ENCODE measurements at places on chromosomes 2 and 18.

- no peak for DNase-seq
Measured at GRCh38 chr18:27075828-27076227, 109.3 kb downstream of the CHST9 start.

DNA sequence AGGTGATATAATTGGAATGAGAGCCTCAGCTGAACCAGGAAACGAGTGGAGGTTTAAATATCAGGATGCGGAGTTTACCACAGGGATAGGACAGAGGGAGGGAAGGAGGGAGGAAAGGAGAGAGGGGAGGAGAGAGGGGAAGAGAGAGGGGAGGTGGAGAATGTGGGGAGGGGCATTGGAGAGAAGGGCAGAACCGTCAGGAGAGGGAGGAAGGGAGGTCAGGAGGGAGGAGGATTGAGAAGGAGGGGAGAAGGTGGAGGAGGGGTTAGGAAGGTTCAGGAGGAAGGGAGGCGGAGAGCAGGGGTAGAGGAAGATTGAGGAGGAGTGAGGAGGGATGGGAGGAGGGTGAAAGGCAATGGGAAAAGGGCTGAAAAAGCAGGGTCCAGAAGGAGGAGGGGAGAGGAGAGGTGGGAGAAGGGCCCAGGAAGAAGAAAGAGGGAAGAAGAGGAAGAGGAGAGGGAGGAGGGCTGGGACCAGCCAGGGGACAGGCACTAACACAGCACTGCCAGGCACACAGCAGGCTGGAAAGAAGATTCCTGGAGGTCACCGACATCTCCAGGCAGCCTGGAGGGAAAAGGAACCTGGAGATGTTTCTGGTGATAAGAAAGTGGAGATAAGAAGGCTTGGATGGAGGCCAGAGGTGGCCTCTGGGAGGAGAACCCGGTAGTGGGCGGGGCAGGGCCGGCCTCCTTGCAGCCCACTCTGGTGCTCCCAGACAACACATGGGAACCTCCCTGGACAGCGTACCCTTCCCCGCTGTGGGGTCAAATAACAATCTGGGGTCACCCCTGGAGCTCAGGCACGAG, 176.7 kb upstream of the SMAD2 start:
- DNase-seq = no peak

- no peak for DNase-seq
Measured at GRCh38 chr2:175935289-175936181, 66.5 kb downstream of the LNPK start.

GRCh38 chr2:85911097-85911496, 22.3 kb upstream of the ST3GAL5 start:
- DNase-seq = no peak

DNA sequence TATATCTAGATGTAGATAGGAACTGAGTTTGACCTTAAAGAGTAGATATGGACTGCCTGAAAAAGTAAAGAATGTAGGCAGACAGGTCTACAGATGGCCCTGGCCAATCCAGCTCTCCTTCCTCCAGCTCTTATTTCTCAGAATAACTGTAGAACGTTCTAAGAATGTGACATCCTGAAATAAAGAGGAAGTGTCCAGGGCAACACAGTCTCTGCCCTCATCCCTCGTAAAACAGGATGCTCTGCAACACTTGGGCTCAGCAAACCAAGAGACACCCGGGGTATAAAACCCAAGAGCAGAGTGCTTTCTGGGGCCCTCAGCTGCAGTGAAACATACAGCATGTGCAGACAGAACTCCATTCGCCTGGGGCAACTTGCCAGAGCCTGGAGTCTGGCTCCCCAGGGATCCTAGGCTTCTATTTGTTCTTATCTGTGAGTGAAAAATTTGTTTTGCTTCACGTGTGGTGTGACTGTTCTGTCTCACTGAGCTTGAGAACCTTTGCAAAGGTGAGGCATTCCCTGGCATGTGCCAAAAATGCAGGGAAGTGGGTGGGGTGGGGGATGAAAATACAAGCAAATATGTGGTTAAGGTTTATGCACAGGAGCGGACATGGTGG, 401.0 kb downstream of the SETBP1 start:
- DNase-seq = no peak

DNA sequence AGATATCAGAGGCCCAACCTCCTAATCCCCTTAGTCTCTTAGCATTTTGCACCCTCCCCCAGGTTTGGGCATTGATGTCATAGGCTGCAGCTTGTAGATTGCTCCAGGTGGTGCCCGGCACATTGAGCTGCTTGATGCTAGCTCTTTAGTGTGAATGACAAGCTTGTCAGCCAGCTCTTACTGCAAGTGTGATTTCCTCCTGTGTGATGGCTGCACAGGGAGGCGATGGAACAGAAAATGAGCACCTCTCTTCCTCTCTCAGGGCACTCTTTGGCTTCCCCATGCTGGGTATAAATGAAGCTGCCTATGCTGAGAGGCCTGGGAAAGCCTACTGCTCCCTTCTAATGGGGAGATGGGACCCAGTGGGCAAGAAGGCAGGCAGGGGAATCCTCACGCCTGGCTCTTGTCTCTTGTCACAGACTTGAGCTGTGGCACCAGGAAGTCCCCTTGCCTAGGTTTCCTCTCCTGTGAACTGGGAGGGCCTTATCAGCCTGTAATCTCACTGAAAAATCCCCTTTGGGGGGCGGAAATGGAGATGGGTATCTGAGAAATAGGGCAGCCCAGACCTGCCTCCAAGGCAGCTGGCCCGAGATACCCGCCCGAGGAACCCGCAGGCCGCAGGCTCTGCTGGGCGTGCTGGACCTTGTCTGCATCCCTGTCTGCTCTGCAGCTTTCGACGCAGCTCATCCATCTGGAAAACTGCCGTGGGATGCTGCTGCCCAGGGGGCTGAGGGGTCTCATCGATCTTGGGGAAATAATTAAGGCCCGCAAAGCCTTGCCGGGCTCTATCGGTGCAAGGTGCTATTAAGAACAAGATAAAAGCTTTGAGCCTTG, 163.5 kb upstream of the CXCR4 start:
- peak; percentile 26 for DNase-seq

GRCh38 chr2:237650455-237650850, 23.1 kb downstream of the LRRFIP1 start:
- no peak for DNase-seq

DNA sequence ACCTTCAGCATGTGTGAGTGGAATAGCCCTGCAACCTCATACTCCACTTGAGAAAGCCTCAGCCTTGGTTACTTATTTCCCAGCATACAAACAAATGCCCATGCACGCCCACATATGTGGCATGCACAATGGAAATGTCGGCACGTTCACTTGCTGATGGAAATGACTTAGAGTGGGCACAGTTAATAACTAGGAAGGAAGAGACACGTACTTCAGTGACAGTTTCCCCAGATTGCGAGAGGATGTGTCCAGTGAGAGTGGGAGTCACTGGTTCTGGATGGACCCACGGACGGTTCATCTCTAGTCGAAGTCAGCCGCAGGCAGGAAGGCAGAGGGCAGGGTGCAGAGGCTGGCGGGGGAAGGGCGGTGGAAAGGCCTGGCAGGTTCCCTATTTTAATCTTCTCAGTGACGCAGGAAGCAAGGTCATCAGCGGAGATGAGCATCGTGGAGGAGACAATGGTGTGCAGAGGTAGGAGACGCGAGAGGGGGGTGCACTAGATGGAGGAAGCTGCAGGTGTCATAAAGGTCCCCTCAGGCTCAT, 350.7 kb upstream of the MYT1L start:
- DNase-seq = no peak

- no peak for DNase-seq
Measured at GRCh38 chr2:110116033-110116710, 550 bp upstream of the MALL start.

DNA sequence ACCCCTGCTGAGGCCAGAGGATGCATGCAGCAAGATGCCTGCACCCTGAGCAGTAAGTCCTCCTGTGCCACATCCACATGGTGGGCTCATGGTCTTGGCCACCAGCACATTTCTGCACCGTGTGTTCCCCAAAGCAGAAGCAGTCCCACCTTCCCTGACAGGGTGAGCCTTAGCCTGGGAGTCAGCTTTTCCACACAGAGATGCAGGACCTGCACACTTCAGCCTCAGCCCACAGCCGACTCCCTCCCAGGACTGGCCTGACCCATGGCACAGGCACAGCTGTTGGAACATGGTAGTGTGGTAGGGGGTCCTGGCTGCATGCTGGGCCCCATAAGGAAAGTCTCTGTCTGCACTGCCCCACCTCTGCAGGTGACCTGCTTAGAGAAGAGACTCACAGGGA, 5.0 kb downstream of the SNED1 start:
- DNase-seq = no peak

- DNase-seq = no peak
Measured at GRCh38 chr2:40477361-40477760, 25.5 kb upstream of the SLC8A1 start.

GRCh38 chr2:96523659-96524481, 12.7 kb upstream of the ARID5A start:
- no peak for DNase-seq

DNA sequence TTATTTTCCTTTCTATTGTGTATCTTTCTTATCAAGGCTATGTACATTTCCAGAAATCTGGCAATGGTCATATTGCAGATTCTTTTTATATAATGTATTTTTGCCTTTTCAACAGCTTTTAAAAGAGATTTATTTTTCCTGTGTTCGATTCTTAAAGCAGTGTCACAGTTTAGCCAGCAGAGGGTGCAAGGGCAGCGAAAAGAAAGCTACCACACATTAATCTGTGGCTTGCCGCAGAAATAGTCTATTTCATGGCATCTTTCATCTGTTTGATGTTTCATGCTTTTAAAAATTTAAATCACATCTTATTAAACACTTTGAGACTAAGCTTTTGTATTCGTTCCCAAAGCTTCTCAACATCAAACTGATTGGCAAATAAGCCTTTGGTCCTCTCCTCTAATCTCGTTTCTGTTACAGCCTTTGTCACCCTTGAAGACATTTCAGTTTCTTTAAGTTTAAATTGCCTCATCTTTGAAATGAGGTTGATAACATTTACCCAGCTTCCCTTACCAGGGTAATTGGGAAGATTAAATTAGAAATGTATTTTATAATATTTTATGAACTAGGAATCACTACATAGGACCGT, 73.3 kb downstream of the PIK3C3 start:
- DNase-seq = no peak

- DNase-seq = no peak
Measured at GRCh38 chr2:217463402-217464075, 539.3 kb downstream of the TNS1 start.

DNA sequence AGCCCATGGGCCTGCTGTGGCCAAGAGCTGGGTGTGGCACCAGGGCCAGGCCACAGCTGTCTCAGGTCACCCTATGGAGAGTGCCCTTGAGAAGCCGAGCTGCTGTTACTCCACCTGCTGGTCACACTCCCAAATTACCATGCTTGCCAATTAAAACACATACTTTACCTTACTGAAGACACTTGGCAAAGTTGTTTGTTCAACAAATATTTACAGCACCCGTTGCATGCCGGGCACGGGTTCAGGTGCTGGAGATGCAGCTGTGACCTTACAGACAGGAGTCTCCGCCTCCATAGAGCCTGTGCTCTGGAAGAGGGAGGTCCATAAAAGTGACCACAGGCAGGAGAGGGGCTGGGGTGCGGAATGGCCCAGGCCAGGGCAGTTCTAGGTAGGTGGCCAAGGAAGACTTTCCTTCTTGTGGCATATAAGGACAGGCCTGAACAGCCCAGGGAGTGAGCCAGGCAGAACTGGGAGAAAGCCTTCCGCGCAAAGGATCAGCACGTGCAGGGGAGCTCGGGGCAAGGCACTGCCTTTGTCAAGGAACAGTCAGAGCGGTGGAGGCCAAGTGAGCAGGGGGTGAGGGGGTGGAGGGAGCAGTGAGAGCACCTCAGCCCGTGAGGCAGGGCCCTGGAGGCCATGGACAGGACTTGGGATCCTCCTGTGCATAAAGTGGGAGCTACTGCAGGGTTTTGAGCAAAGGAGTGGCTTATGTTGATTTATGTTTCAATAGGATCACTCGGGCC, 23.6 kb upstream of the RBM44 start:
- DNase-seq = no peak

- no peak for DNase-seq
Measured at GRCh38 chr2:19793132-19793750, 108.5 kb downstream of the TTC32 start.

DNA sequence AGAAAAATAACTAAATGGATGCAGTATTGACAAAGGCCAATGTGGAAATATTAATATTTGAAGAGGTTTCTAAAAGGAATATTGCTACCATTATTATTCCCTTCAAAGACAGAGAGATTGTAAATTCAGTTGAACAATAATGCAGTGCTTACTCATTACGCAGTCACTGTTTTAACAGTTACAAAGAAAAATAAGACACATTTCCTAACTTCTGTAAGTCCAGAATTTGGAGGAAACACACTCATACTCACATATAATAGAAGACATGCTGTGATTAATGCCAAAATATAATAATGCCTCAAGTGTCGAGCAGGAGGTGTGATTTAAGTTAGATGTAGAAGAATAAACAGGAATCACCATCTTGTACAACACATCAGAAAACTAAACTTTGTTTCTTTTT, 389.2 kb downstream of the FBXO15 start:
- DNase-seq = no peak

DNA sequence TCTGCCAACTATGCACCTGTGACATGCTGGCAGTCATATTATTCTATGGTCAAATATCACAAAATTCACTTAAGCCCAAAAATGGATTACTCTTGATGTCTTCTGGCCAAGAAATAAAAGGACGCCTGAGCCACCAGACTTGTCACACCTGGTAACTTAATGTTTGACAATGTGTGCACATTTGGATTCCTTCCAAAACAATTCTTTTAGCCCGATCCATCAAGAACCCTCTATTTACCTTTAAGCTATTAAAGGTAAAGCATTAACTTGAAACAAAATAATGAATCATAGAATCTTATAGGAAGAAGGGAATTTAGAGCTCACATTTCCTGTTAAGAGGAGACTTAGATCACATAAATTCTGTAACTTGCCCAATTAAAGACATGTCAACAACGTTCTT, 46.5 kb upstream of the NFU1 start:
- no peak for DNase-seq

- no peak for DNase-seq
Measured at GRCh38 chr2:144084114-144084661, 435.7 kb downstream of the ZEB2 start.

DNA sequence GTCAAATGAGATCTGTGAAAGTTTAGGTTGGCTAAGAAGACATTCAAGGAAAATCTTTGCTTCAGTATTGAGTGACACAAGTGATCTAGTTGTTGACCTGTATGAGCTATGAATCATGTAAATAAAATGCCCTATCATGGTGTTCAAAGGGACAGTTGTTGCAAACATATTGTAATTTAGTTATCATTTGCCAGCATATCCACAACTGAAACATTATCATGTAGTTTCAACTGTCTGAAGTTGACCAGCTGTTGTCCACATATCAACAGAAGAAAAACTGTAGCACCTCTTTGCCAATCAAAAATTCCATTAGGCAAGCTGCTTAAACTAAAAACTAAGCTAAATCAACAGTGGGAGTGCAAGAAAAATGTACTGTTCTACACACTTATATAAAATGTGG, 527.1 kb upstream of the NRXN1 start:
- no peak for DNase-seq

GRCh38 chr2:170716851-170717598, 1.9 kb downstream of the SP5 start:
- DNase-seq = no peak

DNA sequence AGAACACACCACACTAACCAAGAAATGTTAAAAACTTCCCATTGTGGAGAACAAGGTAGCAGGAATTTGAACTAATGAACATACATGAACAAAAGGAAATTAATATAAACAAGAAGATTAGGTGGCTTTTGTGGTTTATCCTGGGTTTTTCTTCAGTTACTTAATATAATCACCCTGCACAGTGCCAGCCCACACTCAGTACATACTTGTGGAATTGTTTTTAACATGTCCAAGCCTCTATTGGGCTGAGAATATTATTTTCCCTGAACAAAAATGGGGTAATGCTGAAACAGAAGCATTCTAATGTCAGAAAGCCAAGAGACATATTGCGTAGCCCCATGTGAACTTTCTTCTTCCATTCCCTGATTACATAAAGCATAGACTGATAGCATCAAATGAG, 202.8 kb downstream of the DNER start:
- no peak for DNase-seq

Measured in stimulated activated CD4-positive, alpha-beta T cell treated with anti-CD3 and anti-CD28 coated beads, TNF-alpha, amount 100 ng/mL, for 4 hours (primary cell).